ENCODE measurements at places on chromosomes 16 and 17. TPM values are rescaled to one million over a fixed set of nuclear protein-coding genes. Genes with fewer than 3 reads are reported as not detected.

C1QL1 gene
- 0.76 TPM for total RNA-seq

CD19 gene
- total RNA-seq, result not detected

ACSM2A gene
- not detected for total RNA-seq

SMTNL2 gene
- not detected for total RNA-seq

KRTAP3-2 gene
- not detected for total RNA-seq

SHBG gene
- not detected for total RNA-seq

NPIPB9 gene
- 0.52 TPM for total RNA-seq

UTS2R gene
- total RNA-seq, result not detected

GFAP gene
- not detected for total RNA-seq

IST1 gene
- 192 TPM for total RNA-seq

RNF227 gene
- 3.3 TPM for total RNA-seq

ZACN gene
- total RNA-seq, result 5.1 TPM

LITAFD gene
- total RNA-seq, result not detected

KRTAP16-1 gene
- not detected for total RNA-seq

NPIPA7 gene
- 3.4 TPM for total RNA-seq

FOXL1 gene
- total RNA-seq, result not detected

ABCC11 gene
- total RNA-seq, result 0.33 TPM

FBF1 gene
- 18.1 TPM for total RNA-seq

ABAT gene
- 10.0 TPM for total RNA-seq

All from activated CD4-positive, alpha-beta memory T cell treated with anti-CD3 and anti-CD28 coated beads for 36 hours (primary cell).